ENCODE measurements at places on chromosomes 5 and 9.
A peak's percentile ranks its signal among the peaks of the same experiment; 100 is the strongest.

DNA sequence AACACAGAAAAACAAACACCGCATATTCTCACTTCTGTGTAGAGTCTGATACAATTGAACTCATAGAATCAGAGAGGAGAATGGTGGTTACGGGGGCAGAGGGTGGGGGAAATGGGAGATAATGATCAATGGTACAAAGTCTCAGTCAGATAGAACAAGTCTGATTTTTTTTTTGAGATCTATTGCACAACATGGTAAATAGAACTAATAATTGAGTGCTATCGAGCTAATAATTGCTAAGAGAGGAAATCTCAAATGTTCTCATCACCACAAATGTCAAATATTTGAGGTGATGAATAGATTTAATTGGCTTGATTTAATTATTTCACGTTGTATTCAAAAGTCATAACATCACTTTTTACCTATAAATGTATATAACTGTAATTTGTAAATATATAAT, 121.0 kb upstream of the SPIN1 start:
- no peak for DNase-seq

GRCh38 chr9:89277043-89277442, 34.0 kb upstream of the CKS2 start:
- DNase-seq: no peak

GRCh38 chr5:152607401-152608160, 202.5 kb upstream of the NMUR2 start:
- no peak for DNase-seq

DNA sequence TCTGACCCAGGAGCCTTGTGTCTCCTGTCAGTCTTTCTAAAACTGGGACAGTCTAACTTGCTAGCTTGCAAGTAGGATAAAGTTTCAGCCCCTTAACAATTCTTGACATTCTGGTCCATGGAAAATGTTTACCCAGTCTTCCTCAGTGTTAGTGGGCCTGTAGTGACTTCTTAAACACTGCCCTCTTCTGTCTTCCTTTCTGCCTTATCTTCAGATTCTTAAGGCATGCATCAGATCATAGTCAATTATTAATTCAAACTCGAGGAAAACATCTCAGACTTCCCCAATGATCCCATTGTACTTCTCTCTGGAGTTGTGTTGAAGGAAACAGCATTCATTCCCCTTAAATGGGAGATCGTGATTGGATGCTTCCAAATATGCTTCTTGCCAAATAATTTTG, 1199.8 kb downstream of the DTWD2 start:
- no peak for DNase-seq

DNA sequence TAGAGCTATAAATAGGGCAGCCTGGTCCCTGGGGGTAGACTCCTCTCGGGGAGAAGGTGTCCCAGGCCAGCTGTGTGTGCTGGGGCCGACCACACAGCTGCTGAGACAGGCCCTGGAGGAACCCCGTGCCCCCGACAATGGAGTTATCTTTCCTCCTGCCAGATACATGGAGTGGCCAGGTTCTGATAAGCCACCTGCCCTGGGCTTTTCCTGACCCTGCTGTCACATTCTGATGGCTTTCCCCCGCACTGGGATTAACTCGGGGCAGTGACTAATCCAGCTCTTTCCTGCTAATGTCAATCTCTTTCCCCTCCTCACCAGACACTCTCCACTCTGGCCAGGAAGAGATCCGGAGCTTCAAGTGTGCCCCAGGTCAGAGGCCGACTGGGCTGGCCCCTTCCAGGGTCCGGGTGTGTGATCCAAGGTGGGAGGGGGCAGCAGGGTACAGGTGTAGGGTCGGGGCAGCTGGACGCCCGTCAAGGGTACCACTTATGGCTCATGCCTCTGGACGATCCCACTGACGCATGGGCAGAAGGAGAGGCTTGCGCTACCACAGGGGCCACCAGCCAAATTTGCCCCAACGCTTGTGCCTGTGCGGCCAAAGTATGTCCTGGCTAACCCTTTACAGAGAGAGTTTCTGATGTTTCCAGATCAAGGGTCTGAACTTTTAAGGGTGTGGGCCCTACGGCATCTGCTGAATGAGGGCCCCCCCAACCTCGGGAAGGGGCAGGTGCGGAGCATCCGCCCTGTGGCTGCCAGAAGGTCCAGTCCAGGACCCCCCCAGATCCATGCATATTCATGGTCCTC, 20.6 kb upstream of the COL5A1 start:
- no peak for DNase-seq

DNA sequence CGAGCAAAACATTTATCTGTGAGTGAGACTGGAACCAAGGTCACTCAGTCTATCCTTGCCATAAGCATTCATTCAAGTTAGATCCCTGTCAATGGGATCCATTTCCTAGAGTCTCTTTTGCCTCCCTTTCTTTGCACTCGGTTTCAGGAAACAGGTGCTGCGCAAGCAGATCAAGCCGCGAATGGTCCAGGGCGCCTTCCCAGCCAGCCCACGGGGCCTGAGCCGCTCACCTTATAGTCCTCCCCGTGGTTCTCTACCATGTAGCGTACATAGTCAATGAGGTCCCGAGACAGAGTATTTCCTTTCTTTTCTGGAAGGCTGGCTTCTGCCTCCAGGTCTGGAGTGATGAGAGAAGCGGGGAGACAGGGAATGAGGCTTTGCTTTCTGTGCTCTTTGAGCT, 3.4 kb downstream of the NOP16 start:
- DNase-seq: no peak

GRCh38 chr9:136105398-136106135, 10.5 kb upstream of the NACC2 start:
- peak; percentile 57 for DNase-seq

- no peak for DNase-seq
Measured at GRCh38 chr9:68547417-68547816, 6.7 kb upstream of the TMEM252 start.

All from fibroblast of skin of scalp (primary cell).